Stimulated activated naive CD4-positive, alpha-beta T cell (primary cell): ENCODE measurements at places on chromosomes 1 and 21.
A peak's percentile ranks its signal among the peaks of the same experiment; 100 is the strongest.

- no peak for DNase-seq
Measured at GRCh38 chr1:6171548-6172124, 8.5 kb downstream of the CHD5 start.

- no peak for DNase-seq
Measured at GRCh38 chr1:222995620-222996309, 147.3 kb downstream of the TLR5 start.

- DNase-seq: no peak
Measured at GRCh38 chr1:171860696-171861095, 19.4 kb downstream of the DNM3 start.

DNA sequence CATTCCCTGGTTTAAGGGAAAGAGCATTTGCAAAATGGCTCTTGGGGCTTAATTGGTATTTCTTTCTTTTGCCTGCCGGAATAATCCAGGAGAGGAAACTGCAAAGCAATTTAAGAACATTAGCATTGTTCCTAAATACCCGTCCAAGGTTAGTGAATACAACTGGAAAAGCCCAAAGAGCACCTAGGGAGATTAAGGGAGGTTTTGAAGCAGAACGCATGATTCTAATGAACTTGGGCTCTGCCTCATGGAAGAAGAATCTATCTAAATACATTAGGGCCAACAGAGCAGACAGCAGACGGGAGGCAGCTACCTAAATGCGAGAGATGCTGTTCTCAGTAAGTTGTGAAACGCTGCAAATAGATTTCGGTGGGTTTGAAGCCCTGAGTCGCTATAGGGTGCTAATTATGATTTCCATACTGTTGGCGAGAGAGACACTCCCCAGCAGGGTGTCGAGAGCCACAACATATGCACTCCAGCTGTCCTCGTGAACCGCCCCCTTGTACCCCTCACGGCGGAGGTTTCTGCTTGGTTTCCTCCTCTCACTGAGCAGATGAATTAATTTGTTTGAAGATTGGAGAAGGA, 326.7 kb upstream of the CAMK1G start:
- no peak for DNase-seq

DNA sequence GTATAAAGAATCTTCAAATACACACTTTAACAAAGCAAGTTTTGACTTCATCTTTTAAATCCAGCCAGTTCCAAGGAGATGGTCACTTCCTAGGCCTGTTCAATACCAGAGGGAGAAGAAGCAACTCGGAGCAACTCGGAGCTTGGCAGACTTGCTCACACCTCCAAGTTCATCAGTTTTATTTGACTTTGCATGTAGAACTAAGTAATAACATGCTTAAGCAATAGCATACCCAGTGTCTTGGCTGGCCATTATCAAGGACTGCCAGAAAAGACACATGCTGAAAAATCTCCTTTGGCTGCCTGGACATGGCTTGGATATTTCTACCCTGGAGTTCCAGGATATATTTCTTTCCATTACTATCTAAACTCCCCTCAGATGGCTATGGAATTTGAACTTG, 52.6 kb downstream of the GNG12 start:
- DNase-seq: no peak

GRCh38 chr1:218817691-218818465, 355.8 kb upstream of the LYPLAL1 start:
- no peak for DNase-seq

- no peak for DNase-seq
Measured at GRCh38 chr21:35014302-35015041, 34.6 kb downstream of the RUNX1 start.

GRCh38 chr1:36303650-36304360, 2.4 kb upstream of the SH3D21 start:
- no peak for DNase-seq

GRCh38 chr1:113415310-113416070, 25.2 kb downstream of the MAGI3 start:
- DNase-seq: no peak

- no peak for DNase-seq
Measured at GRCh38 chr1:192488058-192488457, 87.5 kb upstream of the RGS1 start.

GRCh38 chr1:183191833-183192232, 5.8 kb downstream of the LAMC2 start:
- no peak for DNase-seq

DNA sequence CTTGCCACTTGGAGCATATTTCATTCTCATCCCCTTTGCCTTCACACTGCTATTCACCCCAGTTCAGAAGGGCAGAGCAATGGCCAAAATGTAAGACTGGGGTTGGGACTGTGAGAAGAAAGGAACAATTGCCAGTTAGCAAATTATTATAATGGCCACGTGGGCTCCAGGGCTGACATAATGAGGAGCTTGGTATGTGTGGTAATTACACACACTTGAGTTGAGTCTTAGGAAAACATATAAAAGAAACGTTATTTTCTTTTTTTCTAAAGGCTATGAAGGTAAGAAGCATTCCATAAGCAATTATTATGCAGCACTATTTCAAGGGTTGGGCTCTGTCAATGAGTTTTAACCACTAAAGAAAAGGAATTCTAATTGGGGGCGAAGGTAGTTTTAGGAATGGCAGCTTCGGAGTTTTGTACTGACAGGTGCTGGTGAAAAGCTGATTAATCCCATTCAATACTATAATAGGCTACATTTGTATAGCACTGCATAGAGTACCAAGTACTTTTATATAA, 32.5 kb upstream of the BCL10 start:
- no peak for DNase-seq

- no peak for DNase-seq
Measured at GRCh38 chr1:219323426-219323825, 149.7 kb downstream of the LYPLAL1 start.

- no peak for DNase-seq
Measured at GRCh38 chr21:36047139-36047538, 13.2 kb downstream of the SETD4 start.

GRCh38 chr1:175578425-175578824, 165.0 kb downstream of the TNR start:
- no peak for DNase-seq

DNA sequence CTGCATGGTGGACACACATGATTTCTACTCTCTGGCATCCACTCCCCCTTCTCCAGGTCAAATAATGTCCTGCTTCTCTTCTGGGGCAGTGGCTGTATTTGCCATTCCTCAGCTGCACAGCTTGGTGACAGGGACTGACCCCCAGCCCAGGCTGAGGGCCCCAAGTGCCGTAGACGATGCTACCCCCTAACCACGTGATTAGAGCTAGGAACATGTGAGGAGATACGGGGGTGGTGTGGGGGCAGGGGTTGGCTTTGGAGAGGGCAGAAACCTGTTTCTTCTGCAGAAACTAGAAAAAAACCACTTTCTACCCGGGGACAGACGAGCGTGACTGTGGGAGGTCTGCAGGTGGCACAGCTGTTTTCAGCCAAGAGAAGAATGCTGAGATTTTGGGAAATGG, 192.4 kb downstream of the SIPA1L2 start:
- DNase-seq: no peak

GRCh38 chr1:170732252-170732588, 68.3 kb downstream of the PRRX1 start:
- DNase-seq: no peak

DNA sequence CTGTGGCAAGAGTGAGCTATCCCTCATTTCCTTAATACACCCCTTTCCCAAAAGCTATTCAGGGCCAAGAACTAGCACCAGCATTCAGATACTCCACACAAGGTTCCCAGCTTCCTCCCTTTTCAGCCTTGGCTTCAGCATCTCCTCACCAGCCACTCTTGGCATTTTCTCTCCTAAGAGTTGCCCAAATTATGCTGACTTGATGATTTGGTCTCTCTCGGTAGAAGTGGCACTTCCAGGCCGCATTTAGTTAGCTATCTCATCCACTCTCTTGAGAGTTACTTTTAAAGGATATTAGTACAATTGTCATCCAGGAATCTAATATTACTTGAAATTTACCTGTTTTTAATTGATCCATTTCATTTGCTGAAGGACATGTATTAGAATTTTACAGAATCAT, 199.0 kb upstream of the DMRTA2 start:
- DNase-seq: no peak

- no peak for DNase-seq
Measured at GRCh38 chr1:45395582-45395981, 55.3 kb upstream of the MUTYH start.

DNA sequence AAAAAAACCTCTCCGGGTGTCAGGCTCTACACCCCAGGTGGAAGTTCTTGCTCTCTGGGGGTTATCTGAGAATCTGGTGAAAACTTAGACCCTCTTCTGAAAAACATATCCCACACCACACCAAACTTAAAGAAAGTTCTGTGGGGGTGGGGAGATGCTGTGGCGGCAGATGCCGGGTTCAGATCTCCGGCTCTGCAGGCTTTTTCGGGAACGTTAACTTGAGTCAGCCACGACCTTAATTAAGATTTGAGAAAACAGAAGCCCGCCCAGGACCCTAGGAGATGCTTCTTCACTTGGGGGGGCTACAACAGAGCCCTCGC, 2.3 kb downstream of the RCC2 start:
- no peak for DNase-seq

DNA sequence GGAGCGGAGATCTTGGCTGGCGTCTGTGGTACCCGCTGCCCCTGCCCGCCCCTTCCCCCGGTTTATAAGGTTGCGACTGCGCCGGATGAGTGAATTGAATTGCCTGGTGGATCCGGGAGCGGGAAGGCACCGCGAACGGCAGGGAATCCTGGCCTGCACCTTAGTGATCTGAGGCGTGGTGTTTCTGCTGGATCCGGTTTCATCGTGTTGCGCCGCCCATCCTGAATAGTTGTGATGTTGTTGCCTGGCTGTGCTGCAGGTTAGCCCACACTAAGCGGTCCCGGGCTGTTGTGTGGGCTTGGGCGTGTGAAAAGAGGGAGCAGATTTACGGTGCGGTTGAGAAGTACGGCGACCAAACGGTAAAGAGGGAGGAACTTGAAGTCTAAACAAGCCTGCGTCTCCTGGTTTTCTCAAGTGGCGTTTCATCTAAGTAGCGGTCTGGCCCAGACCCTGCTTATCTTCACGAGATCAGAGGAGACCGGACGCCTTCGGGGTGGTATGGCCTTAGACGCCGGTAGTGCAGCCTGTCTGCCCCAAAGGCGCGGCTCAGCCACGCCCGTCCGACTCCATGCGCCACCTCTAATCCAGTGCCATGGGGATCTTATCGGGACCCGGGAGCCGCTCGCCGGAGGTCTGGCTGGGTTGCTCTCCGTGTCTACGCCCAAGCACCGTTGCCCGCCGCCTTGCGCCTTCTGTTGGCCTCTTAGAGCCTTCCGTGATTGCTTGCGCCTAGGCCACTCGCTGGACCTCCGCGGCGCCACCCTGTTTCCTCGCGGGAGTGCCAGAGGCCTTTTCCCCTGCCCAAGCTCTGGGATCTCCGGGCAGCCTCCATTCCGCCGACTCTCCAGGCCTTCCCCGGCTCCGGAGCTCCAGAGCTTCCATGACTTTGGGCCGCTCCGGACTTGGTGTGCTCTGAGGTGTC, 87.5 kb upstream of the RHOU start:
- no peak for DNase-seq

GRCh38 chr1:97783751-97784150, 137.1 kb downstream of the DPYD start:
- no peak for DNase-seq

DNA sequence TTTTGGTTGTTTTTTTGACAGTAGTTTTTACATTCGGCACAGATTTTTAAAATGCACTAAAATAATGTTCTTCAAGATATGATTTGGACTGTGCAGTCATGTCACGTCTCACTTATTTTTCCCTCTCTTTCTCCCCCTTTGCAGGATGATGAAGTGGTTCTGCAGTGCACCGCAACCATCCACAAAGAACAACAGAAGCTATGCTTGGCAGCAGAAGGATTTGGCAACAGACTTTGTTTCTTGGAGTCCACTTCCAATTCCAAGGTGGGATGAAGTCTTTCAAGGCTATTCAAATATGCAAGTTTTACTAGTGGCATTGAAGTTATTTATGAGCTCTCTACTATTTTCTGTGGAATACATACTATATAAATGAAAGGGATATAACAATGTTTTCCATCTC, 228.4 kb downstream of the RYR2 start:
- no peak for DNase-seq

DNA sequence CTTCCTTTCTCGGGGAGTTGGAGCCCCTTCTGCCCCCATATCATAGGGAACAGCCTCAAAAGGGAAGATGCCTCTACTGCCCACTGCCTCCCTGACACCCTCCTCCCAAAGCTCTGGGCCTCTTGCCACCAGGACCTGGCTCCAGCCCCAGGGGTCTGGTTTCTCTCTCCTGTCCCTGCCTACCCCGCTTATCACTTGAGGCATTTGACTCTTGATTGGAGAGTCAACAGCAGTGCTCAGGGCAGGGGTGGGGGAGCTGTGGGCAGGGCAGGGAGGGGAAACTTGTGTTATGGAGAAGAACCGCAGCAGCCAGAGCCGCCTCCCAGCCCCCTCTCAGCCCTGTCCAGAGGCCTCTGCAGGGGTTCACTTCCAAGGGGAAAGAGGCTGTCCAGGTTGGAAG, 573 bp downstream of the TRIM63 start:
- DNase-seq: no peak

DNA sequence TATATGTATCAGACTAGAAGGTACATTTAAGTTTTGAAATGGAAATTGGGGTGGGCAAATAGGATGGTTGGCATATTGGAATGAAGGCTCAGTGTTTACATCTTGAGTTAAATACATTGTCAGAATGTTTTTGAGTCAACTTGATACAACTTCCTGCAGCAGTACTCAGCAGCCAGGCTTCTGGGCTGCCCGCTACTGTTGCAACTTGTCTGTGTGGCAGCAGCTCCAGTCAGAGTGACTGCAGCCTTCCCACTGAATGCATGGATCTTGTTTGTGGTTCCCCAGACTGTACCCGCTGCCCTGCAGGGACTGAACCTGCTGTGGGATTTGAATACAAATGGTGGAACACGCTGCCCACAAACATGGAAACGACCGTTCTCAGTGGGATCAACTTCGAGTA, 24.9 kb upstream of the SARS1 start:
- DNase-seq: no peak

DNA sequence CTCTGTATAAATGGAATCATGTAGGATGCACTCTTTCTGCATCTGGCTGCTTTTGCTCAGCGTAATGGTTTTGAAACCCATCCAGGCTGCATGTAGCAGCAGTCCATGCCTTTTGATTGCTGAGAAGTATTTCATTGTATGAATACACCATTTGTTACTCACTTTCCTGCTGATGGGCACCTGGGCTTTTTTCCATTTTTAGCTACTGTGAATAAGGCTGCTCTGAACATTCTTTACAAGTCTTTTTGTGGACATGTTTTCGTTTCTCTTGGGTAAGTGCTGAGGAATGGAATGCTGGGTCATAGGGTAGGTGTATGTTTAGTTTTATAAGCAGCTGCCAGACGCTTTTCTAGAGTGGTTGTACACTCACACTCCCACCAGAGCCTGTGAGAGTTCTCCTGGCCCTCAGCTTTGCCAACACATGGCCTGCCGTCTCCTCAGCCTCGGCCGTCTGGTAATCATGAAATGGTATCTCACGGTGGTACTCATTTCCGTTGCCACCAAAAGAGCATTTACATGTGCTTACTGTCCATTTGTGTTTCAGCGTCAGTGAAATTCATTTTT, 22.7 kb downstream of the SLX9 start:
- DNase-seq: no peak

DNA sequence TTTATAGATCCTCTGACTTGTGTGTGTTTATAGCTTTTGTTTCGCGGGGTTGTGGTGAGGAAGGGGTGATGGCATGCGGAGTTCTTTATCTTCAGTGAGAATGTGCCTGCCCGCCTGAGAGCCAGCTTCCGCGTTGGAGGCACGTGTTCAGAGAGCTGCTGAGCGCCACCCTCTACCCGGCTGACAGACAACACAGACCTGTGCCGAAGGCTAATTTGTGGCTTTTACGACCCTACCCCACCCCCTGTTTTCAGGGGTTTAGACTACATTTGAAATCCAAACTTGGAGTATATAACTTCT, 14.4 kb upstream of the CD101 start:
- peak; percentile 55 for DNase-seq

GRCh38 chr1:25848531-25848930, 10.7 kb downstream of the AUNIP start:
- no peak for DNase-seq
